LHCN-M2 (cell line): ENCODE measurements at places on chromosomes 16 and 17.

DNA sequence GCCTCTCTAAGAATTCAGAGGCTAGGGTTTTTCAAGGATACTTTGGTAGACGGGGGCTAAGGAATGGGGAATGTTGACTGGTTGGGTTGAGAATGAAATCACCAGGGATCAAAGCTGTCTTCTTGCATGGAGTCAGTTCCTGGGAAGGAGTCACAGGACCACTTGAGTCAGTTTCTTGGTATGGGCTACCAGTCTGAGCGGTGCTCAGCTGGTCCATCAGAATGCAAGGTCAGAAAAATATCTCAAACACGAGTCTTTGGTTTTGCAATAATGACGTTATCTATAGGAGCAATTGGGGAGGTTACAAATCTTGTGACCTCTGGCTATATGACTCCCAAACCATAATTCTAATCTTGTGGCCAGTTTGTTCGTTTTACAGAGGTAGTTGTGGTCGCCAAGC is 18.4 kb downstream of the CHD9NB start:
- DNase-seq, result no peak

- no peak for DNase-seq
Observed at GRCh38 chr16:73793260-73793659, 503.4 kb upstream of the PSMD7 start.

- DNase-seq, result no peak
Observed at GRCh38 chr16:73190688-73191659, 143.0 kb upstream of the ZFHX3 start.

DNA sequence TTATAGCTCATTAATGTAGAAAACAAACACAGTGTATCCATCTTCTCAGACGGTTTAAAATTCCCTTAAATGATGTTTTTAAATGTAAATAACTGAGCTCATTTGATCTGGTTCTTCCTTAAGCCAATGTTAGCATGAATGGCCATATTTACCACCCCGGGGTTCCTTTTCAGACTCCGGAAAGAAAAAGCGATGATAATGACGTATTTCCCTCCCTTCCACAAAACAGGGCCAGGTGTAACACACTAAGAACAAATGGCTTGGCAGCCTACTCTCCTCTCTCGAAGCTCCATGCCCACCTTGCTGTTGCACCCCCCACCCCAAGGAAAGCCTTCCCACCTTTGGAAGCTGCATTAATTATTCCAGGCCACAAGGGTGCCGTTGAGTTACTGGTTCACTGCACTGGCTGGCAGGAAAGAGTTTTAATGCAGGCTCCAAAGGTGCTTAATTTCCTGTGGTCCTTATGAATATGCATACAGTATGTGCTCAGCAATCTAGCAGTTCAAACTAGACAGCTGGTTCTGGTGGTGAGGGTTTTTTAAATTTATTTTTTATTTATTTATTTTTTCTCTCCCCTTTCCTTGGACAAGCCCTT is 378.9 kb downstream of the WWOX start:
- DNase-seq, result no peak

- no peak for DNase-seq
Observed at GRCh38 chr16:73170612-73171038, 122.7 kb upstream of the ZFHX3 start.

- no peak for DNase-seq
Observed at GRCh38 chr16:12674071-12674470, 129.6 kb downstream of the CPPED1 start.

GRCh38 chr17:32513579-32513978 is 26.8 kb downstream of the CDK5R1 start:
- no peak for DNase-seq

- DNase-seq, result no peak
Observed at GRCh38 chr16:79185711-79186110, 414.8 kb downstream of the MAF start.

GRCh38 chr16:58418601-58419000 is 26.3 kb downstream of the GINS3 start:
- peak; percentile 64 for DNase-seq

GRCh38 chr16:86396901-86397311 is 113.4 kb upstream of the FOXF1 start:
- peak; percentile 67 for DNase-seq
